ENCODE measurements at places on chromosomes 4 and X.

DNA sequence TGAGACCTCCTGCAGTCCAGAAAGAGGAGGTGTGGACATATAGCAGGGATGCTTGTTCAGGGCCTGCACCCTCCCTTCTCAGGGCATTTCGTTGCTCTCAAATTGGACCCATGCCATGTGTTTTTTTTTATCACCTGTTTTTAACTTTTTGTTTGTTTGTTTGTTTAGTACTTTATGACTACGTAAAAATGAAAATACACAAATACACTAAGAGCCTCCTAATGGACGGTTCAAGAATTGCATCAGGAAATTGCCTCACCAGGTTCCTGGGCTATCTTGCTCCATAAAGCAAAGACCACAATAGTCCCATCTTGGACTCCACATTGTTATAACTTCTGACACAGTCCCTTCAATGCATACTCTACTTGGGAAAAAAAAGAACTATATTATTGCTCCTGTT, 1685.9 kb upstream of the TENM3 start:
- DNase-seq, result no peak

DNA sequence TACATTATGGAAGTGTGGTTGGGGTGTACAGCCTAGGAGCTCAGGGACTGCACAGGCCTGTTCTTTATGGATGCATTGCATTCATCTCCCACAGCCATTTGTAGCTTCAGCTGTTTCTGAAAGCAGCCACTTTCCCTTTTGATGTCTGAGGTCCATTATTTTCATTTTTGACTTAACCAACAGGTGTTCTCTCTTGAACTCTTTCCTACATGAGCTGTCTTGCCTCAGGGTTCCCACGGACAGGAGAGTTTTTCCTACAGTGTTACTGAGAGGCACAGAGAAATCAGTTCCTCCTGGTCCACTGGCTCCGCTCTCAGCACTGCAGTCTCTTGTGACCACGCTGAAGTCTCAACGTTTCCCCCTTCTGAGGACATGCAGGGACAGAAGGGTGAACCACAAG, 87.2 kb downstream of the RASL11B start:
- no peak for DNase-seq

DNA sequence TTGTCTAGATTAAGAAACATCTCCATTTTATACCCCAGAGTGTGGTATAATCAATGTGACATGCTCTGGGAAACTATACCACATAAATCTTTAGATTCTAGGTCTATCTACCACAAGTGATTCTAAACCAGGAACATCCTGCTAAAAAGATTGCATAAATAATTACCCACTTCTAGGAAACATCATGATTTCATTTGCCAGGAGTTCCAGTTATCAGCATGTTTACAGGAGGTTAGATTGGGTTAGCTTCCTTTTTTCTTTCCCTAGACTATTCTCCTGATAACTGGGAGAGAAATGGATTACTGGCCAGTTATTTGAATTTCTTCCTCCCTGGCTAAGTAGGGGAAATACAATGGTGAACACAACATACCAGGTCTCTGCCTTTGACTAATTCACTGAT, 230.3 kb upstream of the BOD1L1 start:
- DNase-seq, result no peak

DNA sequence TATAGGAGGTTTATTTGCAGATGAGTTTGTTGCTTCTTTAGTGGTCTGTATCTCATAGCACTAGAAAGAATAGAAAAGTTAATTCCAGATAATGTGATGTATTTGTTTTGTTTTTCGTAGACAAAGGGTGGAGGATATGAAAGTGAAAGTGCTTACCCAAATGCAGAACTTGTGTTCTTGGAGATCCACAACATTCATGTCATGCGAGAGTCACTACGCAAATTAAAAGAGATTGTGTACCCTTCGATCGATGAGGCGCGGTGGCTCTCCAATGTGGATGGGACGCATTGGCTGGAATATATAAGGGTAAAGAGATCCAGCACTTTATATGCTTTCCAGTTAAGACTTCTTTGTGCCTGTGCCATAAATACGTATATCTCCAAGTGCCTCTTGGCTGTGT, 43.3 kb downstream of the MTMR1 start:
- no peak for DNase-seq

DNA sequence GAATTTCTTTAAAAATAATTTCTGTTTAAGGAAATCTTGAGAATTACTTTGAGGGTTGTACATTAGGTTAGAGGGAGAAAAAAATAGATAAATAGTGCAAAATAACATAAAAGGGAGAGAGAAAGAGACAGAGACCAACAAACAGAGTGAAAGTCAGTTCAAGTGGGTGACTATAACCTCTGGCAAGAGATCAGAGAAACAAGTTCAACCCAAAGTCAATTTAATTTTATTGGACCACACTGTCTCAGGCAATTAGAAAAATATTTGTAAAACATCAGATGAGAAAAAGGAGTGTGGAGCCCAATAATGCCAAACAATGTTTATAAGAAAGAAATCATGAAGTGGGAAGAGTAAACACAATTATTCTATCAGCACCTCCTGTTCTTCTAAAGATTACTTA, 143.5 kb upstream of the GYPA start:
- DNase-seq, result no peak

GRCh38 chrX:97931586-97931985, 1047.9 kb downstream of the RPA4 start:
- DNase-seq, result no peak

- DNase-seq, result no peak
These were observed 10.4 kb downstream of the RELL1 start for GRCh38 chr4:37675587-37676290.

- no peak for DNase-seq
These were observed 46.3 kb downstream of the ARHGEF9 start for GRCh38 chrX:63738696-63739095.

DNA sequence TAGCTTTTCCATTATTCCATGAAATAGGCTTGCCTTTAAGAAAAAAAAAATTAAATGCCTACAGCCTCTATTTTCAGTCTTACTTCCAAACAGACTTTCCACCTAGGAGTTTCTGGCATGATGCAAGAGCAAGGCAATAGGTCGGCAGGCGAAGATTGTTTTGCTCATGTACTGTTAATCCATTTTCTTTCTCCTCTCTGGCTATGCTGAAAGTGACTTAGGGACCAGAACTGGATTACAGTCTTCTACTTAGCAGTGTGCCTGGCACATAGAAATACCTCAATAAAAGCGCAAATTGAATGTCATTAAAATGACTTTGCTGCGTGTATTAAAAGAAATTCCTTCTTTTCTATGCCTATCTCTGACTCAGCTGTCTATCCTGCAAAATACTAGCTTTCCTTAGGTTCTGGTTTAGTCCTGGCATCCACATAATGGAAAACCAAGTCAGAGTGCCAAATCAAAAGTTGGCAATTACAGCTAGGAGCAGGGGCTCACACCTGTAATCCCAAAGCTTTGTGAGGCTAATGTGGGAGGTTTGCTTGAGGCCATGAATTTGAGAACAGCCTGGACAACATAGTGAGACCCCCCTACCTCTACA, 51.9 kb downstream of the CC2D2A start:
- DNase-seq, result no peak

DNA sequence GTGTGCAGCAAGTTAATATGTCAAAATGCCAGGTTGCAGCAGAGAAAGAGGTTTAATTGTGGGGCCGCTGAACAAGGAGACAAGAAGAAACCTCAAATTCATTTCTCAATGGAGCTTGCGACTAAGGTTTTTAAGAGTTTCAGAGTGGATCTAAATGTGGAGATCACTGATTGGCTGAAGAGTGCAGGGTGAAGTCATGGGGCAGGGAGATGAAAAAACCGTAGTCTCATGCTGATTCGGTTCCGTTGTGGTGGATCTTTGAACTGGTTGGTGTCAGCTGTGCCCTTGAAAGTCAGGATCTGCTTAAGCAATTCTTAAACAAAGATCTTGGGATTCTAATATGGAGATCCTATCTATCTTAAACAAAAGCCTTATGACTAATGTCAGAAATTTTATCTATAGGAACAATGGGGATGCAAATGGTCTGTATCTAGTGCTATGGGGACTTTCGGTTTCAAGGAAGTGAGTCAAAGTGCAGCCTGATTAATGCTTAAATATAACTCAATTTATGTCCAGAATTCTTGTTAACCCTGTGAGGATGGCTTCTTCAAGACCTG, 173.9 kb upstream of the CENPE start:
- DNase-seq, result no peak

GRCh38 chr4:144721994-144722393, 76.0 kb downstream of the HHIP start:
- no peak for DNase-seq

DNA sequence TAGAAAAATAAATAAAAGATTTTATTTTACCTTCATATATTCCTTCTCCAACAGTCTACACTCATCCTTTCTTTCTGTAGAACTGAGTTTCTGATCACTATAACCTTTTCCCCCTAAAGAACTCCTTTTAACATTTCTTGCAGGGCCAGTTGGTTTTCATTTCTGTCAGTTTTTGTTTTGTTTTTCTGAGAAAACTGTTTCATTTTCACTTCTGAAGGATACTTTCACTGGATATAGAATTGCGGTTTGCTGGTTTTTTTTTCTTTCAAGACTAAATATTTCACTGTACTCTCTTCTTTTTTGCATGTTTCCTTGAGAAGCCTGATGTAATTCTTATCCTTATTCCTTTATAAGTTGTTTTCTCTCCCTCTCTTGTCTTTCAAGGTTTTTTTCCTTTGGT, 90.4 kb upstream of the EOLA2 start:
- no peak for DNase-seq

DNA sequence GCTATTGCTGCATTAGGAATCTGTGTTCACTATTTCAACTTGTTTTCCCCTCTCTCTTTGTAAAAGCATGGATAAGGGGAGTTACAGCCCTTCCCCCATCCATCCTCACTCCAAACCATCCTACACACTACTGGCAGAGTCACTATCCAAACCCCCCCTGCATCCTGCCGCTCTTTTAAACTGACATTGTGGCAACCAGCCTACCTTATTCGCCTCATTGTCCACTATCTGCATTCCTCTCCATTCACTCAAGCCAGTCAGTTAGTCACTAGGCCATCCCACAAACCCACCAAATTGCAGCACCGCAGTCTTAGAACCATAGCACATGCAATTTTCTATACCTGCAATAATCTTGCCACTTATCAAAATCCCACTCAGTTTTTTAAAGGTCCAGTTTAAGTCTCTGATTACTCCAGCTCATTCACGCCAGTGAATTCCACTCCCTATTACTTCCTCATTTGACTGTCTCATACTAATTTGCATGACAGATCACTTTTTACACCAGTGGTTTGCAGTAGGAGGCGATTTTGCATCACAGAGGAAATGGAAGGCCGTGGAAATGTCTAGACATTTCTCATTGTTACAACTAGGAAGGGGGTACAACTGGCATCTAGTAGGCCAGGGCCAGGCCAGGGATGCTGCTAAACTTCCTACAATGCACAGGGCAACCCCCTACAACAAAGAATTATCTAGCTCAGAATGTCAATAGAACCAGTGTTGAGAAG, 181.8 kb downstream of the HS6ST2 start:
- no peak for DNase-seq

GRCh38 chr4:174357321-174357720, 73.6 kb downstream of the CEP44 start:
- DNase-seq, result no peak

GRCh38 chr4:87078987-87079486, 141.4 kb downstream of the KLHL8 start:
- no peak for DNase-seq

DNA sequence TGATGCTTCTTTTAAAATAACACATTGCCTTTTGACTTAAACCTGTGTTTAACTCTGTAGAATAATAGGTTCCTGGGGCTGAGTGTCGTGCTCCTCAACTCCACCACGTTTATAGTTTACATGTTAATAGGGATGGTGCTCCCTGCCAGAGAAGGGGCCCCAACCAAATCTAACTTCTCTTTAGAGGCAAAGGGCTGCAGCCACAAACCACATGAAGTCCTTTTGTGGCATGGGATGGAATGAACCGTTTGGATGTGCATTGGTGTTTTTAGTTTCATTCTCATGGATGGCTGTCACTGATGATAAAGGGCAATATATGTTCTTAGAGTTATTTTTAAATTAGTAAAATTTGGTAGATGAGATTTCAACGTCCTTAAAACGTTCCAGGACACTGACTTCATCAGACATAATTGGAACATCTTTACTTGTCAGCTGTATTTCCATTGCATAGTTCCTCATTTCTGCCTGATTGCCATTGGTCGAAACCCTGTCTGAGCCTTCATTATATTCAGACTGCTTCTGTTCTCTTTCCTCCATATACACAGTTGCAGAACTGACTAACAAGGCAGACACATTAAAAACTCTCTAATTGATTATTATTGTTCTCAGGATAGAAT, 60.4 kb upstream of the HPF1 start:
- no peak for DNase-seq

GRCh38 chr4:164977243-164978164, at the start of gene TRIM61:
TRIM61 (minus strand) TSS chr4:164977657; CDS start chr4:164970002, 7,655 bp downstream.
- peak; percentile 38 for DNase-seq

- DNase-seq, result no peak
These were observed 5.5 kb downstream of the ATP10D start for GRCh38 chr4:47490550-47490949.

- no peak for DNase-seq
These were observed 1.4 kb upstream of the CXCL1 start for GRCh38 chr4:73867783-73868182.

DNA sequence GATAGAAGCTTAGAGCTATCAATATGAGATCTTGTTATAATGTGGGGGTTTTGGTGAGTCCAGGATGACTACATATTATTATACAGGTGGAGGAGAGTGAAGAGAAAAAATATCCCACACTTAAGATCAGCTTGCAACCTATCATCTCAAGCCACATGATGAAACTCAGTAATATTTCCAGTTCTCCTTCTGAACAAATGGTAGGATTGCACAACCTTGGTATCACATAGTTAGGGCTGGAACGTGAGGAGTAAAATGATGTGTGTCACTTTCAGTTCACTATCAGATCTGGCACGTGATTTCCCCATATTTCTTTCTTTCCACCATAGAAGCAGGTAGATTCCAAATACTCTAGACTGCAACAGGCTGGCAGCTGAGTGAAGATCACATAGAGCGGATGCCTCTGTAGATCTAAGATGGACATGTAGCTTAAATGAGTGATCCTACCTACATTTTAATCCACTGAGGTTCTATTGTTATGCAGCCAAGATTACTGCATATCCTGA, 150.6 kb upstream of the ANKRD50 start:
- DNase-seq, result no peak

- no peak for DNase-seq
These were observed 163.2 kb downstream of the APBB2 start for GRCh38 chr4:41050880-41051775.

- DNase-seq, result no peak
These were observed 18.2 kb downstream of the SHROOM3 start for GRCh38 chr4:76453232-76453631.

GRCh38 chrX:130704053-130705038, 198.7 kb downstream of the ENOX2 start:
- DNase-seq, result no peak

- DNase-seq, result no peak
These were observed 56.5 kb upstream of the ANKRD17 start for GRCh38 chr4:73315091-73315490.

DNA sequence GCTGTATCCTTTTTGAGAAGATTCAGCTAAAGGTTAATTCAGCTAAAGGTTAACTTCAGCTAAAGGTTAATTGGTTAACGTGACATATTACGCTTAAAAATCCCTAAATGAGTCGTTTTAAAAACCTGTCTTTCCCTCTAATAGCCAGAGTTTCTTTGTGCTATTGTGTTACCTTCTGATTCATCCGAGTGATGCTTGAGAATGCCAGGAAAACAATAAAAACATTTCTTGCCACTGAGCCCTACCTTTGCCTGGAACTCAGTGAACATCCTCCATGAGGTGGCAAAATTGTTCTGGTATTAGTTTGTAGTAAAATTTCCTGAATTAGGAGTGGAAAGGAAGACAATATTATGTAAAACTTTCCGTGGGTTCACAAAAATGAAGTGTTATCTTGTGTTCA, 13.7 kb upstream of the TMPRSS11E start:
- DNase-seq, result no peak
